ENCODE measurements at places on chromosomes 2 and 18.

GRCh38 chr18:55351241-55351691, 236.7 kb downstream of the TCF4 start:
- peak; percentile 30 for DNase-seq

GRCh38 chr18:60892855-60893254, 440.4 kb upstream of the CDH20 start:
- DNase-seq, result peak; percentile 75

- DNase-seq, result peak; percentile 83
These were observed 737.6 kb downstream of the LRP1B start for GRCh38 chr2:141393214-141393545.

DNA sequence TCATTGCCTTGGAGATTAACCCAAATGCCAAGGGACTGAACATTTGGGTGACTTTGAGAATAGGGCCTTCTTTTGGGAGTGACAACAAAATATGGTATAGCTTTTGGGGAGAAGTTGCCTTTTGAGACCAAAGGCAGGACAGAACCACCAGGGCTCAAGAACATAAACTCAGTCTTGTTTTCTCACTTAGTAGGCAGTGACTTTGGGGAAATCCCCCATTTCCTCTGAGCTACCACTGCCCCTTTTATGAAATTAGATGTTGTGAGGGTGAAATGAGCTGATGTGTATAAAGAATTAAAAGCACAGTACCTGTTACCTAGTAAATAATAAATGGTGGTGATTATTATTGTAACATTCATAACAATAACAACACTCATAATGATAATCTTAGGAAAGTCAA, 36.5 kb downstream of the GPD2 start:
- no peak for DNase-seq

- DNase-seq, result no peak
These were observed 43.0 kb upstream of the HNMT start for GRCh38 chr2:137921105-137921880.

DNA sequence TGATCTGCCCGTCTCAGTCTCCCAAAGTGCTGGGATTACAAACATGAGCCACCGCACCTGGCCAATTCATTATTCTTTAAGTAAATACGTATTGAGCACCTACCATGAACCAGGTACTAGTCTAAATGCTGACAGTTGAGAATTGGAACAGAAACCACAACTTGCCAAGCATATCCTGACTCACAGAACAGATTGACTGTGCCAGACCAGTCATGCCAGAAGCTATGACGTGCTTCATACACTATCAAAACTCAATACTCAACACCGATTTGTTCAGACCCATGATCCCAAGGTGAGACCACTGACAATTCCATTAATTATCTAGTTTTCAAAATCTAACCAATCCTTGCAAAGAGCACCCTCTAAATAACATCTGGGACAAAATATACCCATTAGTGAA, 148.6 kb downstream of the B3GNT2 start:
- peak; percentile 16 for DNase-seq

- DNase-seq, result no peak
These were observed 2.0 kb upstream of the CAPN14 start for GRCh38 chr2:31219131-31219969.

DNA sequence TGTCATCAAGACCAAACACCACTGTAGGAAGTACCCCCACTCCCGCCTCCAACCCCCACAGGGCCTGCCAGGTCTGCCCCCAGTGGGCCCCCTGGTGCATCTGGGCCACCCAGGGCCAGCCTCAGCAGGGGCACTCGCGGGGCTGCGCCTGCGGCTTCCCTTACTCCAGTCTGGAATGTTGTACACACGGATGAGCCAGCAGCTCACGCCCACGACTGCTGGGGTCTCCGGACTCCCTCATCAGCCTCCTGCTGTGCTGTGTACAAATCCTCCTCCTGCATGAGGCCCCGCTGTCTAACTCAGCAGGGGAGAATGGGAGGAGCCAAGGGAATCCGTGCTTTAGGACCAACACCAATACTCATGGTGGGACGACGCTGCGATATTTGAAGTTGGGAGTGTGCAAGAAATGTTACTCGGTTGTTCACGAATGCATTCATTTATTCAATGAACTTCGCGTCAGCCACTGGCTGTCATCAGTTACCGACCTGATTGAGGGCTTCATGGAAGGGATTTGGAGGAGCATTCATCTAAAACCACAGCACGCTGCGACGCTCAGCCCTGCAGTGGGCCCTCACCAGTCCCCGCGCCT, 654 bp upstream of the ASB1 start:
- DNase-seq, result peak; percentile 71

- no peak for DNase-seq
These were observed 101.1 kb downstream of the ZFP36L2 start for GRCh38 chr2:43125090-43125998.

GRCh38 chr2:231667496-231667895, 40.8 kb upstream of the PTMA start:
- DNase-seq, result no peak

DNA sequence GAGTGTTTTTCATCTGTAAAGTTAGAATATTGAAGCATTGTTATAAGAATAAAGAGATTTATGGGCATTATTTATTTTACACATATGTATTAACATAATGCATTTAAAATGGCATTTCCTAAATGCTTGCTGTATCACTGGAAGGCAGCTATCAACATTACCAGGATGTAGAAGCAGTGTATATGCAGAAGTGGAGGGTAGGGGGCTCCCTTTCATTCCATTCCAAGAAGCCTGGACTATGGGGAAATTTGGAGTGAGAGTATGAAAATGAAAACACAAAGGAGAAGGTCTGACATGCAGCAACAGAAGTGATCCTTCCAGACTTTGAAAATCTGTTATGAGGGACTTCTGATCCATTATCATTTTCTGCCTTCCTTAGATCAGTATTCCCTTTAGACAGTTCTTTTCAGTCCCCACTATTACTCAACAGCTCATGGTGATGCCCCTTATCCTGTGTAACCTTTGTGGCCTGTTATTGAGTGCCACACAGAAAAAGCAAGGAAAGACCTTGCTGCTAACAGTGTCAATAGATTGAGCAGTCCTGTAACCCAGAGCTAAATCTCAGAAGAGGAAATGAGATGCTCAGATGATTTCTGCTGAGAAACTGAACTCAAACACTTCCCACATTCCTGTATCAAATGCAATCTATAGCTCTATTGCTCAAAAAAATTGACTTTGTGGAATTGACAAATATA, 216.6 kb downstream of the HNMT start:
- DNase-seq, result no peak

- DNase-seq, result no peak
These were observed 246.2 kb downstream of the CYP26B1 start for GRCh38 chr2:71901466-71901865.

- DNase-seq, result no peak
These were observed 185.2 kb downstream of the SMAD2 start for GRCh38 chr18:47745227-47745626.

DNA sequence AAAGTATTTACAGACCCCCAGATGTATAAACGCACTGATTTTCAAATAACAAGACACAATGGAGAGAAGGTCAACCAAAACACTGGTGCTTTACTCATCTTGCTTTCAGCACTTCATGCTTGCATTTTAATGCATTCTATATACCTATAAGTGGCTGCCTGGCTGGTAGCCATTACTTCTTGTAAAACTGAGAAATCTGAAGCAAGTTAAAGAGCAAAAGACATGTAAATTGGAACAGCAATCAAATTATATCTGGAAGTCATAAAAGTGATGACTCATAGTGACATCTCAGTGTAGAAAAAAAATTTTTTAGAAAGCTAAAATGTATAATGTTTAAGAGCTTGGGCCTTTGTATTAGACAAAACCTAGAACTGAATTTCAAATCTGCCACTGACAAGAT, 106.2 kb downstream of the CCDC141 start:
- no peak for DNase-seq

GRCh38 chr18:62880673-62881364, 165.5 kb downstream of the PHLPP1 start:
- DNase-seq, result no peak

GRCh38 chr2:218570850-218571249, 2.2 kb downstream of the CNOT9 start:
- peak; percentile 9 for DNase-seq

GRCh38 chr2:70946832-70947442, 11.2 kb downstream of the ATP6V1B1 start:
- DNase-seq, result peak; percentile 41

DNA sequence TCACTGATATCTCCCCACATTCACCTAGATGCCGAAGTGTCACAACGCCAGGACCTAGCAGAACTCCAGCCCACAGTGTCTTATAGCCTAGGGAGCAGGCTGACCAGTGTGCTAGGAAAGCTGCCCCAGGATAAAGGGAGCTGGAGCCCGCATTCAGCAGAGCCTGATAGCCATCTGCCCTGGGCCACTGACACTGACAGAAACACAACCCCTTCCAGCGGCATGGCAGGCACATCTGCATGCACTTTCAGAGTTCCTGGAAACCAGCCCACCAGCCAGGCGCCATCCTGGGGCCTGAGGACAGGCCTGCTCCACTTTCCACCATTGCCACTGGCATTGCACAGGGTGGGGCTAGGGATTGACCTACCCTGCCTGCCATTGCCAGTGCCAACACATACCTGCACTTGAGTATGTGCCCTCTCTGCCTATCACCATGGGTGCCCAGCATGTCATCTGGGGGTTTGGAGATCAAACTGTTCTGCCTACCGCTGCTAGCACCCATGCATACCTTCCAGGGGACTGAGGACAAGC, 290.1 kb upstream of the KLHL14 start:
- DNase-seq, result no peak

DNA sequence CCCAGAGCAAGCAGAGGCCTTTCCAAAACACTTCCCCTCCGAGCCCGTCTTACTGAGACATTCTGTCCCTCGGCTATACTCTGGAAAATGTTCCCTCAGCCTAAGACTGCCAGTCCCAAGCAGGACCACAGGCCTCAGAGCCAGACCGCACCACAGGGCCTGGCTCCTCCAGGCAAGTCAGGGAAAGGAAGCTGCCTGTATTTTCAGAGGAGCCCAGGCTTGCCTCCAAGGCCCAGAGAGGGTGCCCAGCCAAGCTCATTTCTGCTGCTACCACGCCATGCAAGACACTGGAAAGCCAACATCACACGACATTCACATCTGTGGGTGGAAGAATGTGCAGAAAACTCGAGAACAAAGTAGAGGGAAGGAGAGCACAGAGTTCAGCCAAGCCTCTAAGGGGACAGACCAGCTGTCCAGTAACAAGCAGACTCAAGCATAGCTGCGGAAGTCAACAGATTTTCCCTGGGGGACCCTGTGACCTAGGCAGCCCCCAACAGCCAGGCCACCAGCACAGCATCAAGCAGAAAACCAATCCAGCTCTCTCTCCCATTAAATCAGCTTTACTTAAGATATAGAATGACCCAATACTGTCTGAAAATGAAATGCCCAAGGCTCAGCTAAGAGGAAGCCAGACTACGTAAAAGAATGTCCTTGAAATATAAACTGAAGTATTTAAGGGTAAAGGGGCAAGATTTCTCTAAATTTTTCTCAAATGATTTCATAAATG, 123.9 kb downstream of the ZFP36L2 start:
- DNase-seq, result no peak

DNA sequence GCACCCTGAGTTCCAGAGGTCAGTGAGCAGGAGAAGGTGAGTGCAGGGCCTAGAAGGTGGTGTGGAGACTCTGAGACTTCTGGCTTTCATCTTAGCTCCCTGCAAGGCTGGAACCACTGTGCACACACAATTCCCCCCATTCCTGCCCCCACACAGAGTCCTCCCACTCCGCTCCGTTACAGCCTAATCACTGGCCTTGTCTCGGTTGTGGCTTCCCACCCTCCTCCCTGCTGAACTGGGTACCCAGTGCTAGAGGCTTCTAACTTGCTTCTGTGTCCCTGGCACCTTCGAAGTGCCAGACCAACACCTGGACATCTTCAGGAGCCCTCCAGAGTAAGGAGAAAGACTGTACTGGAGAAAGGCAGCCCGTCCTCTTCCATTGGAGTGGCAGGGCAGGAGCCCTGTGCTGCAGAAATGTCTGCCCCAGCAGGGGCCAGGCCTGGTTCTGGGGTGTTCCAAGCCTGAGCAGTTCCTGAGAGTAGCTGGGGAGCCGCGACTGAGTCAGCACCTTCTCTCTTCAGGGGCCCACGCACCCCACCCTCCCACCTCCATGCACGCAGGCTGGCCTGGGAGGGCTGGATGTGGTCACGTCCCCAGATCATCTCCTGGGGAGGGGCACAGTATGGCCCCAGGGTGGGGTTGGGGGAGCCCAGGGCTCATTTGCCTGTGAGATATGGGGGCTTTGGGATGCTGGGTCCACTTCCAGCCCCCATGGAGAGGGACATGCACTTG, 23.4 kb downstream of the CROCC2 start:
- no peak for DNase-seq

- no peak for DNase-seq
These were observed 40.6 kb downstream of the FARSB start for GRCh38 chr2:222615320-222615719.

DNA sequence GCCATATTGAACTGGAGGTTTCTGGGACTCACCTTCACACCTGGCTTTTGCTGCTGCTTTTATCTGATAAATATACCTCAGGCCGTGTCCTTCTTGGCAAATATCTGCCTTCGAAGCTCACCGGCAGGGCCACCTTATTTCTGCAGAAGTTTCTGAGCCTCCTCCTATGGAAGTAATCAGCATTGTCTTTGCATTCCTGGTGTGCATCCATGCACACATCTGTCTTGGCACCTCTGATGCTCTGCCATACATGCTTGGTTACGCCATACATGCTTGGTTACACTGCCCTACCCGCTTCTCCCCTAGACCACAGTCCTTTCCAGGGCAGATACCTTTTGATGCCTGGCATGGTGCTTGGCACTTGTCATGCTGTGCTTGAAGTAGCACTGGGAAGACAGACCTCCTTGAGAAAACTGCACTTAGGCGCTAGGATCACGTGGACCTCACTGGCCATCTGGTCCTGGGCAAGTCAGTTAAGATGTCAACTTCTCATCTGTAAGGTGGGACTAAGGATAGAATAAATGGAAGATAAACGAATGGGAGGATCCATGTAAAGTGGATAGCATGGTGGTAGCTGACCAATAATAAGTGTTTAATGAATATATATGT, 66.8 kb downstream of the ZNF236 start:
- no peak for DNase-seq

DNA sequence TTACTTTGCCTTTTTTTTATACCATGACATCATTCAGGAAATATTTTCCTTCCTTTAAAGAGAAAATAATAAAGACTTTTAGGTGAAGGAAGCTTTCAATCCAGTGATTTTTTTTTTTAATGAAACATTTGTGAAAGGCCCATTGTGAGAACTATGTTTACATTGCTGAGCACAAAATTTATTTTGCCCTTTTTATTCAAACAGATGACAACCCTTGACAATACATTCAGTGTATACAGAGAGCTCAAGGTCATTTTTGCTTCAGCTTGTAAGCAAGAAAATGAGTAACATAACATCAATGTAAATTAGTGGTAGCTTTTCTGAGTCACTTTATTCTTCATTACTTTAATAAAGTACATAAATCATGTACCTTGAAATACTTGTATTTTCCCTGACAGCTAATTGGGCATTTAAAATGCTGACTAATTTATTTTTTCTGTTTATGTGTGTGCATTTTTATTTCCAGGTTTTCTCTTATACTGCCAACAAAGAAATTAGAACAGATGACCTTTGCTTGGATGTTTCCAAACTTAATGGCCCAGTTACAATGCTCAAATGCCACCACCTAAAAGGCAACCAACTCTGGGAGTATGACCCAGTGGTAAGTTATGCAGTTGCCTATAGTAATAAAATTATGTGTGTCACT, 121.6 kb downstream of the GALNT1 start:
- DNase-seq, result peak; percentile 41

- no peak for DNase-seq
These were observed 254.7 kb downstream of the MREG start for GRCh38 chr2:215758691-215759090.

All from amniotic epithelial cell (primary cell).